ENCODE measurements at places on chromosomes 4 and X.

DNA sequence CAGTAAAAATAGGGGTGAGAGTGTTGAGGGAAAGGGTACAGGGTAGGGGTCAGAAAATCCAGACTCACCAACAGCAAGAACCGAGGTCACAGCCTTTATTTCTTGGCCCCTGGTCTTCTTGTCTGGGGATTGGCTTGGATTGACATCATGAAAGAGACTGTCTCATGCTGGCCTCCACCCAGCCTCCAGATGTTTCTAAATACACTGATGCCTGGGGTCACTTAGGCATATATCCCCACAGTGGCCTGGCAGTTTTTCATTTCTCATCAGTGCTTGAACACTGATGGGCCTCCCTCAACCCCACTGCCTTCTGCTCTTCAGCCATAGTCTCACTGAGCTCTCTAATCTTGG, 173.9 kb downstream of the RTL9 start:
- DNase-seq = no peak

GRCh38 chrX:65755786-65756185, 88.3 kb downstream of the MSN start:
- DNase-seq = no peak

GRCh38 chrX:39519566-39520301, 578.0 kb downstream of the BCOR start:
- peak; percentile 9 for DNase-seq

GRCh38 chr4:5863461-5864113, 29.3 kb downstream of the CRMP1 start:
- DNase-seq = no peak

DNA sequence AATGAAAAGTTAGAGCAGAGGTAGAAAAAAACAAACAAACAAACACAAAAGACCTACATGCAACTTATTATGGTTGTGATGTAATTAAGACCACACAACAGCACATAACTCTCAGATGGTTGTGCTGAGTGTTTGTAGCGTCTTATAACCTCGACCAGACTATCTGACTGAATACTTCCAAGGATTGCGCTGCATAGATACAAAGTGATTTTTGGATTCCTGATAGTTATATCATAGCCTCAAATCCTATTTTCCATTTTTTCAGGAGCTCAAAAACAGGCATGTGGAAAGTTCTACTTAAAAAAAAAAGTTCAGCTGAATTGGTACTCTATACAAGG, 236.1 kb downstream of the SPRY1 start:
- no peak for DNase-seq

- no peak for DNase-seq
Observed at GRCh38 chrX:114962209-114962608, 55.2 kb downstream of the IL13RA2 start.

GRCh38 chr4:183903021-183903760, 1.9 kb upstream of the STOX2 start:
- DNase-seq = no peak
